ENCODE measurements at places on chromosomes 2 and 18.
A peak's percentile ranks its signal among the peaks of the same experiment; 100 is the strongest.

DNA sequence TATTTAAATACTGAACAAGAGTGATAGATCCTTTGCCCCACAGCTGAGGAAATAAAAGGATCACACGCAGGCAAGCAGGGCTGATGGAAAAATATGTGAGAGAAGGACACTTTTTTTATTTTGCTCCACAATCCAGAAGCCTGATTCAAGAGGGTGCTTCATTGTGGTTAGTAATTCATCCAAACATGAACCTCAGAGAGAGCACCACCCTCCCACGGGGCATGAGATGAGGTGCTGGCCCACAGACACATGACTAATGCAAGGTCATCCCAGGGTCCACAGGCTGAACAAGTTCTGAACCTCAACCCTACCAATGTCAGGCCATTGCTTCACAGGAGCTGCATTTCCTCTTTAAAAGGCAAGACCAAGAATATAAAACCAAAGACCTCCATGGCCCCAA lies 239.6 kb downstream of the MREG start:
- DNase-seq: no peak

GRCh38 chr2:231573096-231573495 lies 19.6 kb upstream of the TEX44 start:
- no peak for DNase-seq

GRCh38 chr18:42486271-42486670 lies 531.2 kb downstream of the PIK3C3 start:
- no peak for DNase-seq

- DNase-seq: no peak
These were observed 9.6 kb downstream of the MAT2A start for GRCh38 chr2:85548608-85548900.

- DNase-seq: no peak
These were observed 99.9 kb downstream of the PARD3B start for GRCh38 chr2:204645018-204645773.

DNA sequence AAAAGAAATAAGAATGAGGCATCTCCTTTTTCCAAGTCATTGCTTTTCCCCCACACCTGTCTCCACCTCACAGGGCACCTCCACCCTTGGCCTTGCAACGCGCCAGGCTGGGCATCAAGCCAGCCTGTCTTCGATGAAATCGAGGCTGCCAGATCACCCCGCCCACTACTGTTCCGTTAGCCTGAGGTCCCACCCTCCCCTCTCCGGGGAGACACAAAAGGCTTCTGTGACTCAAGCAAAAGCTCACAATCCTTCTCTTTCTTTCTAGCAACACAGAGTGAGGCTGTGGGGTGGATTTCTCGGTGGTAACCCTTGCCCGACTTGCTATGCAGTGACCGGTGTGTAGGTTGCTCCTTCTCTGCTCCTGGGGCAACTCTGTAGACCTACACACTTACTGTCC lies 9.9 kb downstream of the TNP1 start:
- no peak for DNase-seq

- no peak for DNase-seq
These were observed 61.4 kb upstream of the TUBA3E start for GRCh38 chr2:130259594-130259993.

- no peak for DNase-seq
These were observed 27.8 kb downstream of the CHN1 start for GRCh38 chr2:174977364-174977763.

DNA sequence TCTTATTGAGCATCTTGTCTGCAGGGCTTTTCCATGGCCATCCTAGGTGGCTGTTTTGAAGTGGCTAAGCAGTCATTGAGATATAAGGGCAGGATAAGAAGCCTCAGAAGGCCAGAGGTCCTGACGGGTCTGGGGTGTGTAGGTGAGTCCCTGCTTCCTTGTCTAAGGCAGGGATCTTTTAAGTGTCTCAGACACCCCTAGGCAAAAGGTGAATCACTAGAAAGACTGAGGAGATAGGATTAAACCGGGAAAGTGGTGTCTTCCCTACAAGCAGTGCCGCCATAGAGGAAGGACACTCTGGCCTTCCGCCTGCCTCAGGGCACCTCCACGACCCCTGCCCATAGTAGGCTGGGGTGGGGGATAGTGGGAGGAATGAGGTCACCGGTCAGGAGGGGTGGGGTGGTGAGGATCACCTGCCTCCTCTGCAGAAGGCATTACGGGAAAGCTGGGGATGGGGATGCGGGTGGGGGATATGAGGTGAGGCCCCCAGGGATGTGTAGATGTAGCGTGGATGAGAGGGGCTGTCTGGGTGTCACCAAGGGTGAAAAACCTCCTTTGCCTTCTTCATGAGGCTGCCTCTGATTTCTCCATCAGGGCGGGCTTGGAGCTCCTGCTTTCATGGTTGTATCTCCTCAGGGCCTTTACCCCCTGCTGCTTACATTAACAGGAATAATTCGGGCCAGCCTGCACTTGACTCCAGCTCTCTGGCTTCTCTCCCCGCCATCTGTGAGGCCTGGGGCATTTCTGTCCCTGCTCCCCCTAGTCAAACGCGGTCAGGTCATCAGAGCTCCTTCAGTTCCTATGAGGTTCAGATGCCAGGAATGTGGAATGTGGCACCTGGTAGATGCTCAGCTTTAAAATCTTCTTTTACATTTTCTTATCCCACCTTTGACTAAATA lies 244.0 kb downstream of the DYSF start:
- DNase-seq: no peak

GRCh38 chr2:149768320-149768799 lies 180.8 kb upstream of the MMADHC start:
- DNase-seq: no peak

DNA sequence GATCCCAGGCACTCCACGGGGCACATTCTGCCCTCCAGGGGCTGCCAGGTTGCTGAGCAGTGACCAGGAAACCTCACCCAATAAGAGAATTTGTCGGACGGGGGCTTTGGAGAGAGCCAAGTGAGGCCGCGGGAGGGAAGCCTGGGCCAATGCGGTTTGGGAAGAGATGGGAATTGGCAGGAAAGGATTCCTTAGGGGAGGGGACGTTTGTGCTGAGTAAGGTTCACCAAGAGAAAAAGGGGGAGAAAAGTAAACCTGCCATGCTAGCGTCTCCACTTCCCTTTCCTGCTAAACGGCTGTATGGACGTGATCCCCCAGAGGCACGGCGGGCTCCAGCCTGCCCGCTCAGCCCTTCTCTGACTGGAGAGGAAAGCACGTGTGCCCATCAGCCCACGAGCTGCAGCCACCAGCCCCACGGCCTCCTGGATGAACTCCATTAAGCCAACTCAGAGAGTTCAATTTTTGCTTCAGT lies 194.4 kb upstream of the ID2 start:
- DNase-seq: no peak

DNA sequence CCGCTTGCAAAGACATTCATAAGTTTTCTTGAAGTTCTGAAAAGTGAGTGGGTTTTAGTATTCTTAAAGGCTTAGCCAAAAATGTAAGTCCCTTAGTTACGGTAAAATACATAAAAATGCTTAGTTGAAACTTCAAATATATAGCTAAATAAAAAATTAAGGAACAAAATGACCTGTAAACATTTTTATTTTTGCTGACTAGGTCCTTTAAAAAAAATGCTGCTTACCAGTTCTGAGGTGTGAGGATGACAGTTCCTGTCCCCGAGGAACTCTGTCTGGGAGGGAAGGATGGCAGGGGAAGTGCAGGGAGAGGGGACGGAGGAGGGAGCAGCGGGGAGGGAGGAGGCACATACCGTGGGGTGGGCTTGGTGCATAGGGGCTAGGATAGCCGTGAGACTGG lies 102.8 kb upstream of the BCL2L11 start:
- DNase-seq: no peak

- no peak for DNase-seq
These were observed 22.2 kb downstream of the LAMA3 start for GRCh38 chr18:23711426-23711825.

DNA sequence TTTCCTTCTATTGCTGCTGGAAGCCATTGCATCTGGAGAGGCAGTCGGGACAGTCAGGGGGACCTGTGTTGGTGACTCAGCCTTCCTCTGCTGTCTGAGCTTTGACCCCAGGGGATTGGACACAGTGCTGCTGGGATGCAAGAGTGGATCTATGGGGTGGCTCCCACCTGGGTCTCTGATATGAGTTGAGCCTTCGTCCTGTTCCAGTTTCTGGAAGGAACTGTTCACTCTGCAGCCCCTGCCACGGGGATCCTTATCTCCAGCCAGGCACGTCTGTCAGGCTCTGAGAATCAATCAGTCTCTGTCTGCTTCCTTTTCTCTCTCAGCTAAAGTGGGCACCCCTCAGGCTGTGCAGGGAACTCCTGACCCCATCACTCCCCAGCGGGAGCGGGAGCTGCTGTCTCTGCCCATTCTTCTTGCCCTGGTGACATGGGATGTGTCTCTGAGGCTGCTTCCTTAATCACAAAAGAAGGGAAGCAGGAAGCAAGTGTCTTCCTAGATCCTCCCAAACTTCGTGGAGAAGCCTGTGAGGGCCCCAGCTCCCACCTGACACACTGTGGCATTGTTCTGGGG lies 51.7 kb downstream of the ARHGAP28 start:
- DNase-seq: no peak

GRCh38 chr2:67835266-67835665 lies 227.5 kb downstream of the C1D start:
- DNase-seq: no peak

DNA sequence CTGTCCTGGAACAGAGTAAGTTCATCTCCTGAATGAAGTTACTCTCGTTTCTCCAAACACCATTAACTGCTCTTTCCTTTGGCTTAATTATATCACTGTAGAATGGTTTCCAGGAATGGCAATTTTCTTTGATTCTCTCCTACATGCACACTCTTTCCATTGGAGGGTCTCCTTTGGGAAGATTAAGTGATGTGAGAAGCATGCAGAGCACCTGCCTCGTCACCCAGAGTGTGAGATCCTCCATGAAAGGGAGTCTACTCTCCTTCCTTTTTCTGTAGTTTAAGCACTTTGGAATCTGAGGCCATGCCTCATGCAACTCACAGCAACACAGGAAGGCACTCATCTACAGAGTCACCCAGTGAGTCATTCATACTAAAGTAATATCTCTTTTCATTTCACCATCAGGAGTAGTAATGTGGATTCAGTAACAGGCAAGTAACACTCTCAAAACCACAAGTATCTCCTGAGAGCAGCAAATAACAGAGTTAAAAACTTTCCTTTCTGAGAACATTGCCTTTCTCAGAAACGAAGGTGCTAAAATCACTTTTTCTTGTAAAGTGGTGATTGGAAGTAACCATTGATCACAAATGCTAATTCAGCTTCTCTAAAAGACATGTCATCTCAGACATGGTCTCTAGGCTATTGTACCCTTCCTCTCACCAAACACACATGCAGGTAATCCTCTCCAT lies 52.8 kb upstream of the IL1RL1 start:
- no peak for DNase-seq

DNA sequence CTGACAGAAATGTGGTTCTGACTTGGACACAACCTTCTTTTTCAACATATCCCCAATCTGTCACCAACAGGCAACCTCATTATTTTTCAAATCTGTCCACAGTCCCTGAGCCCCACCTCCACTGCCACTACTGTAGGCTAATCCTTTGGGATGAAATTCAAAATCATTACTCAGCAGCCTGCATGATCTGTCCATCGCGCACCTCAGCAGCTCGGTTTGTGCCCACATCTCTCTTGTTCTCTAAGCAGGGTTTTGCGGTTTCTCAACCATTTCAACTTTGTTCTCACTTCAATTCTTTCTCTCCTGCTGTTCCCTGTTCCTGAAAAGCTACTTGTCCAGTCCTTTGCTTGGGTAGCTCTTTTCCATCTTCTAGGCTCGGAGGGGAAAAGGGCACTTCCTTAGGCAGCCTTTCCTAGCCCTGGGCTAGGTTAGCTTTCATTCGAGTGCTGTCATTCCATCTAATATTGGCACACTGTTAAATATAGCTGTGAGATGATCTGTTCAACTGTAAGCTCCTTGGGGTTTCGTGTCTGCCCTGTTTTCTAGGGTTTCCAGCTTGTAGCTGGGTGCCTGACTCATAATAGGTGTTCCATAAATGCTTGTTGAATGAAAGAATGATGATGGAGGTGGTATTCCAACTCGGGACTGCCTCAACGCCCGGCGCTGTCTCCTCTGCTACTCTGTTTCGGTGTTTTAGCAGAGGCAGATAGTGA lies 653 bp upstream of the ANKAR start:
- no peak for DNase-seq

DNA sequence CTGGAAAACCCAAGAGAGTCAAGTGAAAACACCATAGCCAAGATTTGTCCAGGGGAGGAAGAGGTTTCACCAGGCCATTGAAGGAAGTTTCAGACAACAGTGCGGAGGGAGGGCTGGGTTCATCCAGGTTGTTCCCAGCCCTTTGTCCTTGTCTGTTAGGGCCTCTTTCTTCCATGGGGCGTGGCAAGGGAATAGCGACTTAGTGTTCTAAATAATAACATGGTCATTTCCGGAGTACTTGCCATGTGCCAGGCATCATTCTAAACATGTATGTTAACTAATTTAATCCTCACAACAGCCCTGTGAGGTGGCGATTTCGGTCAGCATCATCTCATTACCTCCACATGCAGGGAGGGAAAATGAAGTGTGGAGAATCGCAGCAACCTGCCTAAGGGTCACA lies 77.3 kb downstream of the TCF7L1 start:
- DNase-seq: no peak

GRCh38 chr2:28408764-28409599 lies 16.3 kb downstream of the FOSL2 start:
- DNase-seq: peak; percentile 84

GRCh38 chr2:105377871-105378270 lies 21.0 kb downstream of the FHL2 start:
- DNase-seq: no peak

- DNase-seq: peak; percentile 16
These were observed 80.9 kb downstream of the SP100 start for GRCh38 chr2:230496891-230497290.

GRCh38 chr2:172084645-172085459 lies 455 bp upstream of the DLX1 start:
- peak; percentile 63 for DNase-seq

DNA sequence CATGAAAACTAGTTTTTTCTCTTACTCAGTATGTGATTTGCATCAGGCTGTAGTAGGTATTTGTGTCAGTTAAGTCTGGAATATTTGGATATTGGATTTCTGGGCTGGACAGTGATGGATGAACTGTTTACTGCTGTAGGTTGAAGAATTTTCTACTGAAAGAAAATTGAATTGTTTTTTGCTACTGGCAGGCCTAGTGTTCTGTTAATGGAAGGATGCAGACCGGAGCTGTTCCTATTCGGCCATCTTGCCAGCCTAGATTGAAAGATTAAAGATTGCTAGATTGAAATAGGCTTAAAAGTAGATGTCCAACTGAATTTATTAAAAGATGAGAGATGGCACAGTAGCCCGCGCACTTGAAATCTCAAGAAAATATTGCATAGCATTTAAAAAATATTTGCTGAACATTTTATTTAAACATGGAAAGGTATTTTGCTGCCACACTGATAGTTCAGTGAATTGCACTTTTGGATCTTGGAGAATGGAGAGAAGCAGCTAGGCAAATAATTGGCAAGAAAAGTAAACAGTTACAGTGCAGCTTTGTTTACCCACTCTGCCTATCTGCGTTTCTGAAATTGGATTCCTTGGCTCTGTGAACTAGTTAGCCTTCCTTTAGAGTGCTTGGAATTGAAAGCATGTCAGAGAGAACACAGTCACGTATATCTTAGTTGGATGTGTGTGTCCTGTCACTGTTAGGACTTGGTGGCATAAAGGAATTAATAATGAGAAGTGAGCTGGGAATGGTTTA lies 54.1 kb downstream of the EPB41L5 start:
- no peak for DNase-seq

- no peak for DNase-seq
These were observed 28.9 kb downstream of the SPIRE1 start for GRCh38 chr18:12628706-12629702.

GRCh38 chr2:235314371-235314930 lies 179.4 kb upstream of the AGAP1 start:
- DNase-seq: no peak
